NCI-H226 (cell line): ENCODE measurements at places on chromosomes 3 and 15.

- no peak for DNase-seq
These were observed 126.5 kb upstream of the THBS1 start for GRCh38 chr15:39454189-39454986.

DNA sequence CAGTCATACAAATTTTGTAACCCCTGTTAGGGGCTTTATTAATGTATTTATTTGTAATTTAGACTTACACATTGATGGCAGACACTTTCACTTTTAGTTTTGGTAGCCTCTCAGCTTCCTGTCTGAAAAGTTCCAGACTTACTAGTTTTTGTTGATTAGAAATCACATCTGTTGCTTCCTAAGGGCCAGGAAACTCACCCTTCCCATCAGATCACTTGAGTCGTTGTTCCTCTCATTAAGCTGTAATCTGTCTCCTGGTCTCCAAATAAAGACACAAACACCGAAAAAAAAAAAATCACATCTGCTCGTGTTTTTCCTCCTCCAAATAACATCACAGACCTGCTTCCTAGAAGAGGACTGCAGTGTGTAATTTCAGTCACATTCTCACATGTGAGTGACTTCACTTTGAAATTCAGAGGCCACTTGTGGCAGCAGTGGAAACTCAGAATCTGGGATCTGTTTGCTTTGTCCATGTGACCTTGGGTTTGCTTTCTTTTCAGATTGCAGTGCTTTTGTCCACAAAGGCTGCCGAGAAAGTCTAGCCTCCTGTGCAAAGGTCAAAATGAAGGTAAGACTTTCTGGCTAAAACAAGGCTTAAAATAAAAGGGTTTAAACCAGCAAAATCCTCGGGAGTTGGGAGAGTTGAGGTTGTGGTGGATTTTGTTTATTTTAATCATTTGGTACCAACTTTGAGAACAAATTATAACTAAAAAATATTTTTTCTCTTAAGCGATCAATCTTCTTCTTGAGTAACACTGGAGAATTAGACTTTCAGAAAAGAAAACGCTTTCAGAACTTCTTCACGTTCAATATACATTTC lies 87.0 kb downstream of the KLHL25 start:
- DNase-seq: no peak

GRCh38 chr3:122924056-122924455 lies 103.5 kb downstream of the SEMA5B start:
- no peak for DNase-seq

GRCh38 chr3:183688874-183689273 lies 8.7 kb upstream of the YEATS2 start:
- DNase-seq: no peak

DNA sequence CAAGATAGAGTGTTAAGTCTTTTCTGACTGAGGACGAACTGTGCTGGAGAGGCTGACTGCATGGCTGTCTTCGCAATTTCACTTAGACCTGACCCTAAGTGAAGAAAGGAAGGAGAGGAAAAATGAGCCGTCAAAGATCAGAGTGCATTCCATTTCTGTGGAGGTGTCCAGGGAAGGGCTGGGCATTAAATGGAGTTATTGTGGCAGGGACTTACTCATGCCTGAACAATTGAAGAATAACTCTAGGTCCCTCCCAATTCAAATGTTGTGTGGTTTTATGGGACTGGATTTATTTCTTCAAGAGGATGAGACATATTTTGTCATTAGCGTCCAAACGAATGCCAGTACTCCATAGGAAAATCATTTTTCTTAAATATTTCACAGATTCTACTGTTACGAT lies 187.3 kb upstream of the CFAP20DC start:
- peak; percentile 72 for DNase-seq

- DNase-seq: no peak
These were observed 7.2 kb upstream of the IL20RB start for GRCh38 chr3:136950623-136951022.

GRCh38 chr3:179565496-179565895 lies 2.8 kb downstream of the ACTL6A start:
- DNase-seq: no peak

- no peak for DNase-seq
These were observed 2.8 kb downstream of the FURIN start for GRCh38 chr15:90871139-90871715.

DNA sequence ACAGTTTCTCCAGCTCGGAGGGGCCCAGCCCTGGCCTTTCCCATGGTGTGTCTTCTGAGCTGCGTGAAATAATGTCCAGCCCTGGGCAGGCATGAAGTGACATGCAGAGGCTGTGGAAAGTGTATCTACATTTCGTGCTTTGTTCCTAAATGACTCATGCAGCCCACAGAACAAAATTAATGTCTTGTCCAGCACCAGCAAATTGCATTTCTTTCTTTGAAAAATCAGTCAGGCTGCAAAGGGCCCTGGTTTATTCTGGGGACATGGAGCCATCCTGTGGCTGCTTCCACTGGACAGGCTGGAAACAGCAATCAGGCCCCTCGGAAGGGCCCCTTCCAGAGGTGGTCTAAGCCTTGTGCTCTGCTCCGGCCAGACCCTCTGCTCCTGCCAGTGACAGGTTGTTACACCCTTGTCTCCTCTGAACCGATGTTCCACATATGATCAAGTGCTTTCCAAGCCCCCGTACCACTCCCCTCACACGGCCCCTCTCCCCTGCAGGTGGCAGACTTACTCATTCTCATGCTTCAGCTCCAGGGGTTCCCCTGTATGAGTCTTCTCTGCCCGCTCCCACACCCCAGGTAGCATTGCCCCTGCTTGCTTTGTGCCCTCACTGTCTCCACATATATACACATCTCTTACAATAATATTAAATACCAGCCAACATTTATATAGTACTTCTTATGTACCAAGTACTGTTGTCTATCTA lies 33.7 kb downstream of the CRYGS start:
- DNase-seq: no peak

GRCh38 chr3:135719449-135719848 lies 246.1 kb upstream of the PPP2R3A start:
- no peak for DNase-seq

GRCh38 chr3:121997372-121997771 lies 24.7 kb downstream of the ILDR1 start:
- no peak for DNase-seq

GRCh38 chr3:194294199-194294894 lies 56.8 kb downstream of the CPN2 start:
- no peak for DNase-seq

GRCh38 chr3:169539856-169540255 lies 123.7 kb downstream of the MECOM start:
- no peak for DNase-seq

DNA sequence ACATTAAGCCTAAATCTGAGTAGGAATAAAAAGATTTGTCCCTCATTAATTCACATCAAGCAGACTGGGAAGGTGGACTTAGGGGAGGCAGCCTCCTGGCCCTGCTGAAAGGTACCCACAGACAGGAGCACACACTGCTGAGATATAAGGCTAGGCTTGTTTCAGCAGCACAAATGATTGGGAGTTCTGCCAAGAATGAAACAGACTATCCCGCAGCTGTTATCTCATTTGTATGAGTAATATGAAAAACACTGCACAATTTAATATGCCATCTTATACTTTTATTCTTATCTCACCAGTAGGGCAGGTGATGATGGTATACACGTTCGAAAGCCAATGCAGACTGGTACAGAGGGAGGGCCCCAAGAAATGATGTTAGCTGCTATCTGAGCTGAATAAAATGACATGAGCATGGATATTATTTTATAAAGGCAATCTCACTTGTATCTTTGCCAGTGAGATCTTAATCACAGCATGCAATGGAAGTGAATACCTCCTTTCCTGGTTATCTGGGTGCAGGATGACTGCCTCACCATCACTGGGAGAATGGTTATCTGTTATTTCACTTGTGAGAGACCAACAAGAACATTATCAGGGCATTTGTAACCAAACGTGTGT lies 258.7 kb upstream of the PPP2R3A start:
- DNase-seq: peak; percentile 57

DNA sequence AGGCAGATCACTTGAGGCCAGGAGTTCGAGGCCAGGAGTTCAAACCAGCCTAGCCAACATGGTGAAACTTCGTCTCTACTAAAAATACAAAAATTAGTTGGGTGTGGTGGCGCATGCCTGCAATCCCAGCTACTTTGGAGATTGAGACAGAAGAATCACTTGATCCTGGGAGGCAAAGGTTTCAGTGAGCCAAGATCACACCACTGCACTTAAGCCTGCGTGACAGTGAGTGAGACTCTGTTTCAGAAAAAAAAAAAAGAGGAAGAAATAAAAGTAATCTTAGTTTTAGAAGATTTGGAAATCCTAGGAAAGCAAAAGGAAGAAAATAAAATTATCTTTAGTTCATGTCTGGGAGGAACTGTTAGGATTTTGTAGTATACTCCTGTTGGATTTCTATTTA lies 77.2 kb downstream of the IL12A start:
- DNase-seq: no peak

- DNase-seq: no peak
These were observed 10.8 kb downstream of the WDR5B start for GRCh38 chr3:122405015-122405414.

- DNase-seq: no peak
These were observed 6.1 kb upstream of the LEKR1 start for GRCh38 chr3:156819842-156820691.

GRCh38 chr3:66401675-66402491 lies 98.9 kb downstream of the LRIG1 start:
- no peak for DNase-seq

GRCh38 chr3:137768361-137769321 lies 4.5 kb downstream of the SOX14 start:
- no peak for DNase-seq

DNA sequence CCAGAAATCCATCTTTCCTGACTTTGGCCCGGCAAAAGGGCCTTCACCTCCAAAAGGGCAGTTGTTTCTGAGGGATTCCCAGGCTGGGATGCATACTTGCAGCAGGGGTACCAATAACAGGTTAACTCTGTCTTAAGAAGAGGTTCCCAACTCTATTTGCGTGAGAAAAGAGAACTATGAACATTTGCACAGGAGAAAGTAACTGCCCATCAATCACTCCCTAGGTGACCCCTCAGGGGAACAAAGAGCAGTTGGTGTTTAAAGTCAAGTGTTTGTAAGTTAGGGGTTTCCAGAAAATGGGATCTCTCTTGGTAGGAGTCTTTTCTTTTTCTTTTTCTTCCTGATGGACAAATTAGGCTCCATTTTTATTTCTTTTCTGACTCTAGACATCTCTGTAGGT lies 97.3 kb downstream of the EPHB1 start:
- no peak for DNase-seq

GRCh38 chr3:53658613-53659193 lies 164.3 kb downstream of the CACNA1D start:
- no peak for DNase-seq

DNA sequence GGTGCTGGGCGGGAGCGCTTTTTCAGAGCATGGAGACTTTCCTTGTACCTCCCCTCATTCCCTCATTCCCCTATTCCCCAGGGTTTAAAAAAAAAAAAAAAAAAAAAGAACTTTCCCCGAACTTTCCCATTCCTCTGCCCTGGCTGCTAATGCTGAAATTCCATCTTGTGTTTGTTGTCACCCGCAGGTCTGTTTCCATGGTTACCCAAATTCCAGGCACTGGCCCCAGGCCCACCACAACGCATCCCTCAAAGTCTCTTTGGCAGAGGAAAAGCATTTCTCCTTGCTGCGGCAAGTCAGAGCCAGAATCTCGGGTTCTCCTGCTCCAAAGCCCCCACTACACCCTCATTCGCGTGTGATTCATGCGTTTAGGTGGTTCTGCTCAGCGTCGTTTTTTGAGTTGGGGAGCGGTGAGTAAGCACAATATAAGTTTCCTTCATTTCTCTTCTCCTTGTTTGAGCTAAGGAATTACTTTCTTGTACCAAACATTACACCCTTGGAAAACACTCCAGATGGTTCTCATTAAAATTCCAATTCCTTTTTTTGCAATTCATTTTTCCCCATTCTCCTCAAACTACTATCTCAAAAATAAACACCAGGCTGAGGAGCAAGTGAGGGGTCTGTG lies 21.6 kb downstream of the ANAPC13 start:
- no peak for DNase-seq

DNA sequence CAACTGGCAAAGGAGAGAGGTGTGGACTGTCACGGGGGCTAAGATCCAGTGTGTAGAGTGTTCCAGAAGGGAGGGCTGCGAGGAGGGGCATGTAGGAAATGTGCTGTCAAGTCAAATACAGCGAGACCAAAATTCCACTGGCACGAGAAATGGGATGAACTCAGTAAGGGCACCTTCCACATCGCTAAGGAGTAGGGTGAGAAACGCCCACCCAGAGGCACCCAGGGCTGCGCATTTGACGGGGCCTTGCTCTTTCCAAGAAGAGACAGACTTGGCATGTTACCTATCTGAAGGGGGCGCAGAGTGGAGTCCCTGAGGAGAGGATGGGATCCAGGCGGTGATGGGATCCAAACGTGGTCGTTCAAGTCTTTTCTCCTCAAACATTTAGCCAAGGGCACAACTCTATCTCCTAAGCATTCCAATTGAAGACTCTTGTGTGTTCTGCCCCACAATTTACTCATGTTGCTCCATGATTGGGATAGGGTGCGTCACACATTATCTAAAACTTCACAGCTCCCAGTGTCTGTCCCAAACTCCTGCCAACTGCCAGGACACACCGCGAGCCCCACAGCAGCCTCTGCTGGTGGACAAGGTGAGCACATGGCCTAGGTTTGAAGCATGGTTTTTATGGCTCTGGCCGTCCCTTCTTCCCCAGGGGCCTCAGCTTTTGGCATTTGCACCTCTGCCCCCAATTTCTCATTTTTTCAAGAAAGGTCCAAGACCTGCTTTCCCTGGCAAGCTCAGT lies 7.6 kb downstream of the SELENOS start:
- no peak for DNase-seq

DNA sequence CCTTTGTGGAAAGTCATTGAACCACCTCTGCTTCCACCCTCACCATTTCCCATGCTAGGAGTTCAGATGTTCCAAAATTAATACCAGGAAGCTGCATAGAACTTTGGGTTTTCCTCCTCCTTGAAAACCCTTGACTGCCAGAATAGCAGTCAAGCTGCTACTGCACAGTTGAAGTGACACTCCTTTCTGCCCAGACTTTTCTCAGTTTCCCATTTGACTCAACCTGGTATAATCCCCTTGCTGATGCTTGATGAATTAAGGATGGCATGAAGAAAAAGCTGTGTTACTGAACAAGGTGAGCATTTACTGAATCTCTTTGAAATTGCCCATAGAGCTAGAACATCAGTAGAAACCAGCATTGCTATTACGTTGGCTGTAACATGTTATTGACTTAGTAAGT lies 286.0 kb downstream of the EDEM1 start:
- DNase-seq: no peak

GRCh38 chr15:98769867-98770266 lies 121.5 kb downstream of the IGF1R start:
- no peak for DNase-seq

GRCh38 chr15:22978691-22979237 lies 1.4 kb downstream of the CYFIP1 start:
- DNase-seq: no peak

GRCh38 chr3:180290300-180290699 lies 253.6 kb upstream of the PEX5L start:
- no peak for DNase-seq
